ENCODE measurements at places on chromosomes 4 and X. TPM values are rescaled to one million over a fixed set of nuclear protein-coding genes. Genes with fewer than 3 reads are reported as not detected.

The SPINK2 gene
- 0.42 TPM for polyA plus RNA-seq

The STOX2 gene
- polyA plus RNA-seq: 2.2 TPM

The NXF2 gene
- not detected for polyA plus RNA-seq

The TLR2 gene
- polyA plus RNA-seq: 7.9 TPM

The GYG2 gene
- polyA plus RNA-seq: 3.1 TPM

The SOX3 gene
- 0.04 TPM for polyA plus RNA-seq

The GAGE2A gene
- not detected for polyA plus RNA-seq

The MAGEB5 gene
- polyA plus RNA-seq: not detected

The SLC7A11 gene
- polyA plus RNA-seq: 0.33 TPM

The TMSB15C gene
- polyA plus RNA-seq: 11.3 TPM

The CXCL5 gene
- polyA plus RNA-seq: 0.27 TPM

The RHOXF2 gene
- not detected for polyA plus RNA-seq

The NDST3 gene
- polyA plus RNA-seq: 0.07 TPM

The FAM47B gene
- polyA plus RNA-seq: not detected

The TLR6 gene
- 0.52 TPM for polyA plus RNA-seq

The CXCL10 gene
- 5.3 TPM for polyA plus RNA-seq

The ASB5 gene
- 0.11 TPM for polyA plus RNA-seq

The CXorf58 gene
- polyA plus RNA-seq: 0.04 TPM

The MTM1 gene
- polyA plus RNA-seq: 13.5 TPM

The TRIM2 gene
- 17.9 TPM for polyA plus RNA-seq

The L1CAM gene
- polyA plus RNA-seq: 0.63 TPM

The CHRDL1 gene
- polyA plus RNA-seq: 3.8 TPM

The LRRC66 gene
- polyA plus RNA-seq: 0.24 TPM

The LRBA gene
- 9.7 TPM for polyA plus RNA-seq

The PROM1 gene
- 0.10 TPM for polyA plus RNA-seq

The DCAF4L1 gene
- 0.07 TPM for polyA plus RNA-seq

The ADH6 gene
- 0.12 TPM for polyA plus RNA-seq

The LRAT gene
- polyA plus RNA-seq: 7.9 TPM

The KDR gene
- 36.4 TPM for polyA plus RNA-seq

The RRH gene
- polyA plus RNA-seq: 0.20 TPM

The GRIA3 gene
- 4.2 TPM for polyA plus RNA-seq

The AFF2 gene
- 2.8 TPM for polyA plus RNA-seq

The KLB gene
- polyA plus RNA-seq: 0.07 TPM

The TBX22 gene
- polyA plus RNA-seq: not detected

The SULT1E1 gene
- polyA plus RNA-seq: 0.17 TPM

The NMU gene
- polyA plus RNA-seq: 0.28 TPM

The PPAT gene
- 8.0 TPM for polyA plus RNA-seq

The NR0B1 gene
- polyA plus RNA-seq: 5.8 TPM

The DOCK11 gene
- 3.6 TPM for polyA plus RNA-seq

The PDE6B gene
- 2.3 TPM for polyA plus RNA-seq

The MSANTD1 gene
- polyA plus RNA-seq: 0.15 TPM

The CXCL11 gene
- polyA plus RNA-seq: not detected

The USP17L15 gene
- not detected for polyA plus RNA-seq

The SLC4A4 gene
- polyA plus RNA-seq: 0.31 TPM

The SPATA4 gene
- polyA plus RNA-seq: 0.22 TPM

The SLC9B1 gene
- polyA plus RNA-seq: 1.0 TPM

The TSPAN6 gene
- 70.8 TPM for polyA plus RNA-seq

The SMIM10 gene
- polyA plus RNA-seq: 17.9 TPM

The CHRNA9 gene
- not detected for polyA plus RNA-seq

The TMEM271 gene
- polyA plus RNA-seq: not detected

The CSAG1 gene
- polyA plus RNA-seq: not detected

The ZCCHC12 gene
- 25.2 TPM for polyA plus RNA-seq

The C4orf50 gene
- polyA plus RNA-seq: 0.04 TPM

The FANCB gene
- 0.43 TPM for polyA plus RNA-seq

The PABPC5 gene
- 6.9 TPM for polyA plus RNA-seq

The MND1 gene
- polyA plus RNA-seq: 3.7 TPM

All from ovary (tissue), 10 donors.